ENCODE measurements at places on chromosomes 4 and X.

- no peak for DNase-seq
These were observed 31.8 kb upstream of the ARSD start for GRCh38 chrX:2960861-2961515.

DNA sequence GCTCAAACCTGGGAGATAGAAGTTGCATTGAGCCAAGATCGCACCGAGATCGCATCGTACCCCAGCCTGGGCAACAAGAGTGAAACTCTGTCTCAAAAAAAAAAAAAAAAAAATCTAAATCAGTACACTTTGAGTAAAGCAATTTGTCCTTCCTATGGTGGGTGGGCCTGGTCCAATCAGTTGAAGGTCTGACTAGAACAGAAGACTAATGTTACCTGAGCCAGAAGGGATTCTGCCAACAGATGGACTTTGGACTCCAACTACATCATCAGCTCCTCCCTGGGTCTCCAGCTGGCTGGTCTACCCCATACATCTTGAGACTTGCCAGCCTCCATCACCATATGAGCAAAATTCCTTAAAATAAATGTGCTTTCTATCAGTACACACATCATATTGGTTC lies 155.2 kb downstream of the DHRSX start:
- no peak for DNase-seq

- no peak for DNase-seq
These were observed 104.6 kb upstream of the IGFBP7 start for GRCh38 chr4:57214654-57215411.

DNA sequence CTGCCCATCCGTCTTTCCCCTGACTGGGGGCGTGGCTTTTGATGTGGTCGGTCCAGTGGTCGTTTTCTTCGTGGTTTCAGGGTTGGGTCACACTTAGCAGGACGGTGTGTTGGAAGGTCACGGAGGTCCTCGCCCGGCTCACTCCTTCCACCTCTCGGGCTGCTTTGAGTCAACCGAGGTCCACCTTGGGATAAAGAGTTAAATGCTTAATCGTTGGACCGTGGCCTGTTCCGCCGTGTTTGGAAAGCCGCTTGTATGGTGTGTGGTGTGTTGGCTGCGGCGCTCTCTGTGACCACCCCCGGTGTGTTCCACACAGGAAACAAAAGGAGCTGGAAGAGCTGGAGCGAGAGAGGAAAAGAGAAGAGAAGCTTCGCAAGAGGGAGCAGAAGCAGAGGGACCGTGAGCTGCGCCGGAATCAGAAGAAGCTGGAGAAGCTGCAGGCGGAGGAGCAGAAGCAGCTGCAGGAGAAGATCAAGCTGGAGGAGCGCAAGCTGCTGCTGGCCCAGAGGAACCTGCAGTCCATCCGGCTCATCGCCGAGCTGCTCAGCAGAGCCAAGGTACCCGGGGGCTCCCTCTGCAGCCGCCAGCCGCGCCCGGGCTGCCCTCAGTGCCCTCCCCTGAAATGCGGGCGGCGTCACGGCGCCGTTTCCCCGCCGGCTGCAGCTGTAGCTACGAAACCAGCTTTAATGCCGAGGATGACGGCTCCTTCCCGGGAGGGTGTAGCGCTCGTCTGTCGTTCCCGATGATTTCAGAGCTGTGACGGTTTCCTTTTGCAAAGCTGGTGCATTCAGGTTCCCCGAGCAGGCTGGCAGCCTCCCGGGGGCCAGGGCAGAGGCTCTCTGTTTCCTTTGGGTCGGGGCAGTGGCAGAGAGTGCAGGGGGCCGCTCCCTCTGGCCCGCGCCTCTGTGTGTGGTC lies 7.7 kb downstream of the AKAP17A start:
- DNase-seq: no peak

DNA sequence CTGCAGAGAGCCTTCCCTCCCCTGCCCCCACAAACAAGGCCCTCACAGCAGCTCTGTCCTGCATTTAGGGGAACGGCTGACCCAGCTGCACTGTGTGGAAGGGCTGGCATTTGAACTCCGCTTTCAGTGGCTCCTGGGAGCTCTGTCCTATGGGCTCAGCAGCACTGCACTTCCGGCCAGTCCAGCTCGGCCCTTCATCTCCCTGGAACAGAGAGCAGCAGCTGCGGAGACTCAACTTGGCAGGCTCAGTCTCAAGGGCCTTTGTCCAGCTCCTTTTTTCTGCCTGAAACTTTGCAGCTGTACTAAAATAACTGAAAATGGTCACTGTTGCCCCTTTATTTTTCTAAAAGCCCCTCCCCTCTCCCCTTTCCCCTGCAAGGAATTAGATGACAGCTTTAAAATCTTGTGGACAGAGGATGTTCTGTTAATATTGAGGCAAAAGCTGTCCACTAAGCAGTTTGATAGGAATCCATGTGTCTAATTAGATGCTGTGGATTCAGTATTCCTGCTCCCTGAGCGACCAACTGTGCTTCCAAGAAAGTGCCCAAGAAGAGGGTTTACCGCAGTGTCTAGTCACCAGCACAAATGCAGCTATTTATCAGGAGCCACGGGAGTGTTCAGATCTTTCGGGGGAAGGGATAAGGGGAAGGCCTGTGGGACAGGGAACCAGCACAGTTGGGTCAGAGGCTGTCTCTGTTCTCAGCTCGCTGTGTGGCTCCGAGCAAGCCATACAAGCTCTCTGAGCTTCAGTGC lies 133.1 kb downstream of the AFAP1 start:
- DNase-seq: no peak

Data from RPMI7951 (cell line).